Suppressor macrophage treated with lipopolysaccharide for 1 hour (primary cell): ENCODE measurements at places on chromosomes 1 and 21.

- DNase-seq: no peak
Observed at GRCh38 chr1:84481317-84481716, 2.3 kb downstream of the RPF1 start.

- no peak for DNase-seq
Observed at GRCh38 chr1:112514901-112515300, 6.1 kb downstream of the WNT2B start.

GRCh38 chr1:203711251-203712007, 53.6 kb upstream of the LAX1 start:
- DNase-seq: no peak

GRCh38 chr21:42855171-42855936, 24.0 kb downstream of the WDR4 start:
- no peak for DNase-seq

DNA sequence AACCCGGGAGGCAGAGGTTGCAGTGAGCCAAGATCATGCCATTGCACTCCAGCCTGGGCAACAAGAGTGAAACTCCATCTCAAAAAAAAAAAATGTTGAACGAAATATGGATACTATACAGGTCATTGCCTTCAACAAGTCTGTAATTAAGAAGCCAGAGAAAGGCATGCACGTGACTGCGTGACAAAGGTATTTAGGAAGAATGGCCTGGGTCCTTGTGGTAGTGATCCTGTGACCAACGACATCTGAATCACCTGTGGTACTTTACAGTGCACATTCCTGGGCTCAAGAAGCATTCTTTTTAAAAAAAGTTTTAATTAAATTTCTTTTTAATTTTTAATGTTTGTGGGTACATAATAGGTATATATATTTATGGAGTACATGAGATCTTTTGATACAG, 115.0 kb downstream of the GREM2 start:
- DNase-seq: no peak

- no peak for DNase-seq
Observed at GRCh38 chr1:27417713-27418112, 25.3 kb downstream of the GPR3 start.

- no peak for DNase-seq
Observed at GRCh38 chr21:36946949-36947356, 19.5 kb downstream of the HLCS start.

DNA sequence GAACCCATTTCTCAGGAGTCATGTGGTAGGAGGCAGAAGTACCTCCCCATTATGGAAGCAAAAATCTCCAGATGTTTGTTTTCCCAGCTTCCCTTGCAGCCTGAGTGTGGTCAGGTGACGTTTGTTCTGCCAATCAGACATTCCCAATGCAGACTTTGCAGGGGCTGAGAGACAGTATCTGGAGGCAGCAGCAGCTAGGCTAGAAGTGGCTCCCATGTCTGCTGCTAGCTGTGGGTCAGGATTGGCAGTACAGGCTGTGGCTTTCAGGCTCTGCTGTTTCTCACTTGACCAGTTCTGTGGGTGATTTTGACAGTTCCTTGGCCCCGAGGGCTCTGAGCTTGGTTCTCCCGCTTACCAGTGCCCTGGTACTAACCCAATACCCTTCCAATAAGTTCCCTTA, 58.6 kb upstream of the NBPF3 start:
- no peak for DNase-seq

DNA sequence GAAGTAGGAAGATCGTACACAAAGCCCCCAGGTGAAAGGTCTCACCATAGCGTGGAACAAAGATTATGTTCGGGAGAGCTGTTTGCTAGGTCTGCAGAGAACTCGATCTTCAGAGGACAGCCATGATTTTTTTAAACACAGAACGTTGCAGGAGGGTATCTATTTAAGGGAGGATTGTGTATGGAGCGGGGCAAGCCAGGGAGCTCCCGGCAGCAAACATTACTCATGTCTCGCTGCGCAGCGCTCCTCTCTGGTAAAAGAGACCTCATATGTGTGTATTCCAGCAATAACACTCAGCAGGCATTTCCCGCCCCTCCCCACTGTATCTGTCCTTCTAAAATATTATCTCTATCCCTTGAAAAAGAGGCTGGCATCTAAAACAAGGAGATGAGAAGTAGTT, 2.7 kb downstream of the GLIS1 start:
- DNase-seq: no peak

- no peak for DNase-seq
Observed at GRCh38 chr1:8324176-8324810, 6.4 kb downstream of the SLC45A1 start.

DNA sequence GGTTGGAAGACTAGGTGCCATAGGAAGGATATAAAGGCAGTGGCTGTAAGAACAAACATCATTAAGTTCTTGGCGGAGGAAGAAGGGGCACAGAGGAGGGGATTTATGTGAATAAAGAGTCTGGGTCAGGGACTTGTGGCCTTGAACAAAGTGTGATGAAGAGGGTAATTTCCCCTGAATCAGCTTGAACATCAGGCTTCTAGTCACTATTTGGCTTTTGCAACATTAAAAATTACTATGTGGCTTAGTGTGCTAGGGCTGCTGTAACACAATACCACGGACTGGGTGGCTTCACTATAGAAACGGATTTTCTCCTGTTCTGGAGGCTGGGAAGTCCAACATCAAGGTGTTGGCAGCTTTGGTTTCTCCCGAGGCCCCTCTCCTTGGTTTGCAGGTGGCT, 70.5 kb upstream of the CNIH3 start:
- peak; percentile 51 for DNase-seq

DNA sequence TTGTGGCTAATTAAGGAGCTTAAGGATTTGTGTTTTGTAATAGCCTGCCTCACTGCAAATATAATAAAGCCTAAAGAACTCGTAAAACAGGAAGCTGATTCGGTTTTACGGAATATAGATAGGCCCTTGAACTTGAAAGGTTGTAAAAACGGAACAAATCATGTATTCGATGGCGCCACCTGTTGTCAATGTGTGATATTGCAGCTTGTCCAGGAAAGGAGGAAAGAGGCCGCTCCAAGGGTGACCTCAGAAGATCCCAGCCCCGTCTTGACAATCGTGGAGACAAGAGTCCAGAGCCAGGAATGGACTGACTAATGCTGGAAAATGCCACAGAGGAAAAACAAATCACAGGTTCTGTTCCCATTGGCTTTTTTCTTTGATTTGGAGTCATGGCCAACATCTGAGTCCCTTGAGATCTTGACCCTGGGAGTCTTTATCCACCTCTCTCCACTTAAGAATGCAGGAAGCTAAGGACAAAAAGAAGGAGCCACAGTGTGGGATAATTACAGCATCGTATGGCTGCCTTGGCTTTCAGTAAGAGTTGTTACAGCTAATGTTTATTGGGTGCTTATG, 7.0 kb upstream of the IGSF21 start:
- peak; percentile 63 for DNase-seq

GRCh38 chr1:22133931-22134324, 9.0 kb downstream of the WNT4 start:
- DNase-seq: no peak

GRCh38 chr1:73674945-73675561, 522.9 kb downstream of the LRRIQ3 start:
- peak; percentile 7 for DNase-seq

DNA sequence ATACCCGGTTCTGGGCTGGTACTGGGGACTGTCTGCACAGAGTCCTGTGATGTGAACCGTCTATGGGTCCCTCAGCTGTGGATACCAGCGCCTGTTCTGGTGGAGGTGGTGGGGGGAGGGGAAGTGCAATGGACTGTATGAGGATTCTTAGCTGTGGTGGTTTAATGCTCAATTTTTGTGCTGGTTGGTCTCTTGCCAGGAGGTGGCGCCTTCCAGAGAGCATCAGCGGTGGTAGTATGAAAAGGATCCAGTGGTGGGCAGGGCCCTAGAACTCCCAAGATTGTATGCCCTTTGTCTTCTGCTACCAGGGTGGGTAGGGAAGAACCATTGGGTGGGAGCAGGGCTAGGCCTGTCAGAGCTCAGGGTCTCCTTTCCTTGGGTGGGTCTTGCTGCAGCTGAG, 89.4 kb upstream of the B3GALT2 start:
- no peak for DNase-seq

- DNase-seq: peak; percentile 72
Observed at GRCh38 chr1:103561643-103562395, 9.6 kb upstream of the AMY2B start.
